ENCODE measurements at places on chromosomes 7 and 10.

DNA sequence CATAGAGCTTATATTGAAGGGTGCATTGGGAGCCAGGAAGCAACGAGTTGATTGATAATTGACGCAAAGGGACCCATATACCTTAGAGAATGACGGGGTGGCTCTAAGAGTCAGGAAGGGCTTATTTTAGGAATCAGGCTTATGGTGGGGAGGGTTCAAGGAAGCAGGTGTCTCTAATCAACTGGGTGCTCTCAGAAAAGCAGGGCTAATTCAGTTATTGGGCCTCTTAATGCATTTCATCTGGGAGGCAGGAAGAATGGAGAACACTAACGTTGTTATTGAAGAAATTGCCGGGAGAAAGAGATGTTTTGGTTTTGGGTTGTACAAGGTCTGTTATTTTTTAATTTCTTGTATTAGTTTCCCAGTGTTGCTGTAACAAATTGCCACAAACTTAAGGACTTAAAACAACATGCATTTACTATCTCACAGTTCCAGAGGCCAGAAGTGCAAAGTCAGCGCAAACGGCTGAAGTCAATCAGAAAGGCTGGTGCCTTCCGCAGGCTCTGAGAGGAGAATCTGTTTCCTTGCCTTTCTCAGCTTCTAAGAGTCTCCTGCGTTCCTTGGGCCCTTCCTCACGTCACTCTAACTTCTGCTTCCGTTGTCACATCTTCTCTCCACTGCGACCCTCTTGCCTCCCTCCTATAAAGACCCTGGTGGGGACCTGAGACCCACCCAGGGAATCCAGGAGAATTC, 328.4 kb upstream of the C7orf33 start:
- no peak for DNase-seq

- no peak for DNase-seq
Observed at GRCh38 chr10:132869621-132870020, 72.7 kb downstream of the CFAP46 start.

- DNase-seq = no peak
Observed at GRCh38 chr7:6262221-6262620, 10.2 kb downstream of the CYTH3 start.

DNA sequence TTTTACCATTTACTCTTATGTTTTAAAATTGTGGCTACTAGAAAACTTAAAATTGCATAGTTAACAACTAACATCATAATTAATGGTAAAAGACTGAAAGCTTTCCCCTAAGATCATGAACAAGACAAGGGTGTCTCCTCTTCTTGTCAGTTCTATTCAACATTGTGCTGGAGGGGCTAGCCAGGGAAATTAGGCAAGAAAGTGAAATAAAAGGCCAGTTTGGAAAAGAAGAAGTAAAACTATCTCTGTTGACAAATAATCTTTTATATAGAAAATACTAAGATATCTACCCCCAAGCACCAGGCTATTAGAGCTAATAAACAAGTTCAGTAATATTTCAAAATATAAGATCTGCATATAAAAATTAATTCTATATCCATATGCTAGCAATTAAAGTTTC, 46.9 kb upstream of the MXI1 start:
- DNase-seq = no peak

GRCh38 chr10:60188548-60188947, 201.1 kb downstream of the ANK3 start:
- DNase-seq = no peak

- no peak for DNase-seq
Observed at GRCh38 chr10:114615600-114616007, 42.5 kb downstream of the ABLIM1 start.

GRCh38 chr10:89003344-89003743, 12.7 kb downstream of the FAS start:
- no peak for DNase-seq

GRCh38 chr7:199483-200249, 7.3 kb downstream of the FAM20C start:
- DNase-seq = no peak

- DNase-seq = no peak
Observed at GRCh38 chr7:156055206-156055822, 243.1 kb upstream of the SHH start.

DNA sequence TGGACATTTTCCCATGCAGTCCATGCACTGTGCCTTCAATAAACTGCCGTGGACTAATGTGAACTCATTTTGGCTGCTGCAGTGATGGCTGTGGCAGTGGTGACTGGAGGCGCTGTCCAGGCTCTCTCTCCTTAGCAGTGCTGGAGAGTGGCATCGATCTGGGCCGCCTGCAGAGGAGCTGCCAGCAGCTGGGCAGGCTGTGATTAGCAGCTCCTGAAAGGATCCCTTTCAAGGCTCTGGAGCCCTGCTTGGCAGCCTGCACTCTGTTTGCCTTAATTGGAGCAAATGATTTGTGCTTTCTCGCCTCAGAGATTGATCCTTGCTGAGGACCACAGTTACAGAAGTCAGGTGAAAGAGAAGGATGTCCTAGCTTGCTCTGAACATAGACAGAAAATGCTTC, 130.1 kb upstream of the VWC2 start:
- no peak for DNase-seq

DNA sequence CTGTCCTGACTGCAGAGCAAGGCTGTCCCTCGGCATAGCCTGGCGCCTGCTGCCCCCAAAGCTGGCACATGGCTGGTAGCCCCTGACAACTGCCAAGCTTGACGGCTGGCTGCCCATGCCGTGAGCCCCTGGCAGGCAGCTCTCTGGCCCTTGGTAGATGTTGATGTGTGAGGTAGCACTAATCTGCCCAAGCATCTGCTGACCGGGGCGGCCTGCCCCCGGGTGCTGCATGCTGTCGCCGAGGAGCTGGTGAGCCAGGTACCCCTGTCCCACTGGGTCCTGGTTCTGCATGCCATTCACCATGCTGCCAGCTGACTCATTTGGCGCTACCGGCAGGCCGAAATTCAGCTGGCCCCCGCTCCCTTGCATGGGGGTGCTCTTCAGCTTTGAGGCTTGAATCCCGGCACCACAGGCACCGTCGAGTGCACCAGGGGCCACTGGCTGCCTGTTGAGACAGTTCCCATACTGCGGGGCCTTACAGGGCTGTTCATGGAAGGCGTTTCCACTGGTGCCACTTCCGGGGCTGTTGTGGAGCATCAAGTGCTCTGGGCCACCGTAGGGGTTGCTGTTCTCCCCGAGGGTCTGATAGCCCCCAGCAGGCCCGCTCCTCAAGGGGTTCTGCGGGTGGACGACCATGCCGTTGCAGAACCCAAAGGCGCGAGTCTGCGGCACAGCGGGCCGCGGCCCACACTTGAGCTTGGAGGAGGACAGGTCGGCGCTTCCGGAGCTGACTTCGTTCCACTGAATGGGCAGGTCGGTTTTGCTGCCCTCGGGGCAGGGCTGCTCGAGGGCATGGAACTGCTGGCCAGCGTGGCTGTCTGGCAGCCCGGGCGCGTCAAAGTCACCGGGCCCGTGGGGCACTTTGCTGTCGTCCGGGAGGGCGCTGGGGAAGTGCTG, 262.2 kb upstream of the INHBA start:
- no peak for DNase-seq

DNA sequence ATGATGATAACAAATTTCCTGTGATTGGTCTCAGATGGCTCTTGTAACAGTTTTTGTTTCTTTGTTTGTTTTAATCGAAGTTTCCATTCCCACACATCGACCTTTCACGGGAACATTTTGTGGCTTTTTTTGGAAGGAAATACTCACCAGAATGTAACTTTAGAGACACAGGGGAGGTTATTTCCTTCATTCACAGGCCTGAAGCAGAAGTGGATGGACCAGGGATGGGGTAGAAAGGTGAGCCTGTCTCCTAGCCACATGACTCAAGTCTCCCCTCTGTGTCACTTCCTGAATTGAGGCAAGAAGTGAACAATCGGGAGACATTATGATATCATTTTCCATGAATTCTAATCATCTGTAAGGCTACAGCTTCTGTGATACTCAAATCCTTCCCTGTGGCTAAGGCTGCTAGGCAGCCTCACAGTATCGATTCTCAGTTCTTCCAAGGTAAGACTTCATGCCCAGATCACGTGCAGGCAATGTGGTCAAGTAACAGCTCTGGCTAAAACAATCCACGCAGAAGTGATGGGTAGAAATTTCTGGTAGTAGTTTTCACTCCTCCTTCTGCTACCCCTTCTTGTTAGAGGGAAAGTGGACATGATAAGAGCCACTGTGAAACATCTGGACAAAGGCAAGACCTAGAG, 203.9 kb upstream of the NEBL start:
- no peak for DNase-seq

DNA sequence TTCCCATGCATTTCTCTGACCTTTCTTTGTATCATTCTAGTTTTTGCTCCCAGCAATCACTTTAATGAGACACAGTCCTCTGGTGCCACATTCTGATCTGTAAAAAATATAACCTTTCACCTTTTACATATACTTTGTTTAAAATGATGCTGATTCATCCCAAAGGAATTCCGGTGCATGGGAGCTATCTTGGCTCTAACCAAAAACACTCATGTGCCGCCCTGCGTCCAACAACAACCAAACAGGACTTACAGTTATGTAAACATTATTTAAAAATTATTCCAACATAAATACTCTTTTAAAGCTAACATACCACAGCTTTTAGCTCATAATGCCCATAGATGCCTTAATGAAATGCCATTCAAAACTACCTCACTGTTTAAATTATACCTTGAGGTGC, 7.7 kb upstream of the OPALIN start:
- no peak for DNase-seq

DNA sequence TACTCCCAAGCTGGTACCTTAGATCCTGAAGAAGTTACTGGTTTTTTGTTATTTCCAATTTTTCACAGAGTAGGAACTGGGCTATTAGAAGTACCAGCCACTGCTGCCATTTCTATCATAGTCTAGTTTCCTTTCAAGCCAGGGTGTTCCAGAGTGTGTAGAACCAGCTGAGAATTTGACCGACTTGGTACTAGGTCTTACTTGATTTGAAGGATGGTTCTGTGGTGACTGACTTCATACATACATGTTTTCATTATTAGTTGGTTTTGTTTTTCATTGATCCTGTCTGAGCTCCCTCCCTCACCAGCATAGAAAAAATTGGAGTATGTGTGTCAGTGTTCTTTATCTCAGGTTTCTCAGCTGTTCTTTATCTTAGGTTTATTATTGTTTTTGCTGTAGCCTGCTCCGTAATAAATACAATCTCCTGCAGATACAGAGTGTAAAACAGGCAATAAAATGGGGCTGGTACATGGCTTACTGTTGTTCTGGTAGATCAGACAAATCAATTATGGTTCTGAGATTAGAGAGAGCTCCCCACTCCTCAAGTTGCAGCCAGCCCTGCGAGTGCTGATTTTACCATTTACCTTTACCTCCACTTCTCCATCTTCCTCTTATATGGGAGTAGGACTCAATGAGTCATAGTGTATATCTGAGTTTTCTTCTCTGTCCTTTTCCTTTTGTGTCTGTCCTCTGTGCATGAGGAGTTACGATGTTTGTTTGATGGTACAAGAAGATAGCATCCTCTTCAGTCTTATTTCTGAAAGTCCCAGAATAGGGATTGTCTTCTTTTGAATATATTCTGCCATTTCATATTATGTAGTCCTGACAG, 122.6 kb downstream of the LRRC4 start:
- no peak for DNase-seq

- no peak for DNase-seq
Observed at GRCh38 chr7:16606704-16607103, 38.9 kb downstream of the ANKMY2 start.

- no peak for DNase-seq
Observed at GRCh38 chr7:125661-126060, 66.7 kb upstream of the FAM20C start.

- DNase-seq = no peak
Observed at GRCh38 chr7:30585675-30586074, 9.0 kb upstream of the GARS1 start.

GRCh38 chr7:39217783-39218182, 240.1 kb downstream of the POU6F2 start:
- DNase-seq = no peak

GRCh38 chr7:82223580-82223979, 220.0 kb downstream of the CACNA2D1 start:
- DNase-seq = no peak

GRCh38 chr7:131498237-131498885, 58.1 kb downstream of the PODXL start:
- no peak for DNase-seq

DNA sequence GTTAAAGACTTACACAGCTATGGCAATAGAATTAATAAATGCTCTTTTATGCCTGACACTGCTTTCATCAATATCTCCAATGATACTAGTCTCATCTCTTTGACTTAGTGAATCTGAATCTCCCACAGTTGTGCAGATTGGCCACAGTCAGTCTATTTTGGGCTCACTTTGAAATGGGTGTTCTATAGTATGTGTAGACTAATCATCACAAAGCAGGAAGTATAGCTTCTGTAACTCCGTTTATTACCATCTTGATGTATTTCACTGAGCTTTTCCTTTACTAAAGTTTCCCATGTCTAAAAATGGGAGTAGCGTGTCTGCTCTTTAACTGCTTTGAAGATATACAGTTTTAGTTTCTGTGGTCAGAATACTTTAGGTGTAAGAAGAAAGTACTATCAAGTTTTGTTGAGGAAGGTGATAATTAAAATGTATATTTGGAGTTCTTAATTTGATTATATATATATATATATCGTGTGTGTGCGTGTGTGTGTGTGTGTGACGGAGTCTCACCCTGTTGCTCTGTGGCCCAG, 70.1 kb downstream of the ST7 start:
- DNase-seq = no peak

GRCh38 chr10:22314852-22315251, 1.3 kb upstream of the COMMD3 start:
- no peak for DNase-seq

- DNase-seq = no peak
Observed at GRCh38 chr7:46356371-46356770, 435.3 kb upstream of the IGFBP3 start.

Measured in activated naive CD4-positive, alpha-beta T cell (primary cell).